Stimulated activated CD8-positive, alpha-beta memory T cell treated with anti-CD3 and anti-CD28 coated beads, Interleukin-15, amount 100 ng/mL, for 4 hours (primary cell): ENCODE measurements at places on chromosomes 5 and 9.

DNA sequence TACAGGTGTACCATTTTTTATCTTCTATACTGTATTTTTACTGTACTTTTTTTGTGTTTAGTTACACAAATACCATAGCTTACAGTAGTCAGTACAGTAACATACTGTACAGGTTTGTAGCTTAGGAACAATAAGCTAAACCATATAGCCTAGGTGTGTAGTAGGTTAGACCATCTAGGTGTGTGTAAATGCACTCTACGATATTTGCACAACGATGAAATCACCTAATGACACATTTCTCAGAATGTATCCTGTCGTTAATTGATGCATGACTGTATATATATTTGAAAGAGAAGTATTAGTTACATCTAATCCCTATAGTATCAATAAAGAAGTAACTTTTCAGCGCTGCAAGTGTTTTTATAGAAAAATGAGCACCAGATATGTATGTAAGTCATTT is 138.8 kb downstream of the TRPM6 start:
- no peak for DNase-seq

DNA sequence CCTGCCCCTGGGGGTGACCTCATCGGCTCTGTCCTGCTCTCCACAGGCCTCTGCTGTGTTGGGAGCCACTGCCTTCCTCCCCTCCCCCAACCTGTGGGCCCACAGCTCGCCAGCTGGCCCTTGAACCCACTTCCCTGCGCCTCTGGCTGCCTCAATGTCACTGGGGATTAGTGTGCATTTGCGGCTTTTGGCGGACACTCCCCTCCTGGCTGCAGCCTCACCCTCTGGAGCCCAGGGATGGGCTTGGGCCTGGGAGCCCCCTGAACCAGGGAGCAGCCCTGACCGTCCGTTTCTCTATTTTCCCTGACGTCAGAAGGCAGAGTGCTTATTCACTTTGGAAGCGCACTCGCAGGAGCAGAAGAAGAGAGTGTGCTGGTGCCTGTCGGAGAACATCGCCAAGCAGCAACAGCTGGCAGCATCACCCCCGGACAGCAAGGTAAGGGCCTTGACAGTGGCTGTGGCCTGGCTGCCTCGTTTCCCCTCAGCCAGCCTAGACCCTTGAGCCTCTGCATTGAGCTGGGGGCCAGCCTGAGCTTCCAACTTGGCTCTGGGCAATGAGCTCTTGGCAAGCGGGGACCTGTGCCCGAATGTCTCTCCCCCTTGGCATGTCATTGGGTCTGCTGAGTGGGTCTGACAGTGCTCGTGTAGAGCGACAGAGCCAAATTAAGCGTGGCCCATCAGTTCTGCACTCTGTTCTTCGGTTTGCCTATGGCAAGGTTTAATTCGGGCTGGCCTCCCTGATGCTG is 73.1 kb downstream of the RGS3 start:
- no peak for DNase-seq

DNA sequence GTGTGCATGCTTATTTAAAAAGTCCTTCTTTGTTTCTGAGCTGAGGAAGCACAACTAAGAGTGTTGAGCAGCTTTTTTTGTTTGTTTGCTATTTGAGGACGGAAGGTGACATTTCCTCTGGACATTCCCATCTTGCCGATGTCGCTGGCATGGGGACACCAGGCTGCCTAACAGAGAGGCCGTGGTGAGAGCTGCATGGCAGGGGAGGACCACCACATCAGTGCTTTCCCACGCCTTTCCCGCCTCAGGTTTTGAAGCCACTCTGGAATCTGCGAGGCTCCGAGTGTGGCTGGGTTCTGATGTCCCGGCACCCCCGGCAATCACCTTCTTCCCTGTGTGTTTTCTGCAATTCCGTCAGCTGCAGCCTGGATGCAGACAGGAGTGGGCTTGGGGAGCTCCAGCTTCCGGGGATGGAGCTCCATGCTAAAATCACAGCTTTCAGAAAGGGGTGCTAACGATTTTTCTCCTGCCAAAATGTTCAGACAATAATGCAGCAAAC is 259.8 kb upstream of the IRX4 start:
- DNase-seq: no peak

DNA sequence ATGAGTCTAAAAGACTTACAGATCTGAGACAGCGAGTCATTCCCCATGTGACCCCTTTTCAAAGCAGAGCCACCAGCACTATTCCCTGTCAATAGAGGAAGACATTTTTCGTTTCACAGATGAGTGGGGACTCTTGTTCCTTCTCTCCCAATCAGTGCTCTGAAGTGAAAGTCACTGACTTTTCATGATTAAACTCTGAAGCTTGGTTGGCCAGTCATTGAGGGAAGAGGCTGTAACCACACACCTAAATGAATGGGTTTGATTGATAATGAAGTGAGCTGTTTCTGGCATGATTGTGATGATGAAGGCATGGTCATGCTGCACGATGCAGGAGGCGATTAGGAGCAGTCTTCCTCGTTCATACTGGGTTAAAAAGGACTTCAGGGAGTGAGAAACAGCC is 171.9 kb downstream of the ZNF462 start:
- DNase-seq: no peak
